Posterior vena cava (tissue), 2 donors: ENCODE measurements at places on chromosomes 4 and X. TPM values are rescaled to one million over a fixed set of nuclear protein-coding genes. Genes with fewer than 3 reads are reported as not detected.

GRCh38 chr4:54054501-54054900 lies 9.9 kb downstream of the CHIC2 start:
- no peak for DNase-seq

DNA sequence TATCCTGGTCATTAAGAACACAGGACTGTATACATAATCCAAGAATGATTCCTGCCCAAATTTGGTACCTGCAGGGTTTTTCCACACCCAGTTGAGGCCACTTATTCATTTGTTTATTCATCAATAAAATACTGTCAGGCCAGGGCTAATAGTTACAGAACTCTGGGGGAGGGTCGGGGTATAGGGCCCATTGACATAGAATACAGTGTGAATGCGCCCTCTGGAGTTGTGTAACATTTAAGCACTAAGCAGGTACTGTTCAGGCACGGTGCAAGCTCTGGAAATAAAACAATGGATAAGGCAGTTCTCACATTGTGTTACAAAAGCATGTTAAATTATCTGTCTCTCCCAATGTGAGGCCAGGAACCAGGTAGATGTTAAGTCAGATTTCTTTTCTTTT lies 30.8 kb upstream of the LRBA start:
- DNase-seq: no peak

GAGE12F gene
- not detected for total RNA-seq

DNA sequence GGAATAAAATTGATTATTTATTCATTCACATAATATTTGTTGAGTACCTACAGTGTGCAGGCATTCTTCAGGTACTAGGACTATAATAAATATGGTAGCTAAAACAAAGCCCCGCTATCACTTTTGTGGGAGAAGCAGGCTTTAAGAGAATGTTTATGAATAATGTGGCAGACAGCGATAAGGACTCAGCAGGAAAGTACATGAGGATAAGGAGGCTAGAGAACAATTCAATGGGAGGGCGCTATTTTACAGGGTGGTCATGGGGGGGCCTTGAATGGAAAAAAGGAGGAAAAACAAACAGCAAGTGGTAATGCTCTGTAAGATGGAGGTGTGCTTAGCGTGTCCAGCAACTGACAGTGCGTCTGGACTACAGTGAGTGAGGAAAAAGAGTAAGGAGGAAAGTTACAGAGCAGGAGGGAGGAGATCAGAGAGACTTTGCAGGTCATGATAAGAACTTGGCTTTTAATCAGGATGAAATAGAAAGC lies 264.2 kb upstream of the ETNPPL start:
- DNase-seq: no peak

HPGDS gene
- 7.5 TPM for total RNA-seq
